HepG2 (cell line): ENCODE measurements at places on chromosomes 6 and 20. TPM values are rescaled to one million over a fixed set of nuclear protein-coding genes. Genes with fewer than 3 reads are reported as not detected.

The PET117 gene
- 48.2 and 52.3 TPM in 2 replicates for total RNA-seq

- H3K36me3 ChIP-seq: no peaks in the 10 kb centered on the region
- H3K27ac ChIP-seq: no peak overlapping the region
- no peaks in the 10 kb centered on the region for H3K4me1 ChIP-seq
- no peak for DNase-seq
Measured at GRCh38 chr6:69578361-69578890, 218.4 kb downstream of the LMBRD1 start.

The JPH2 gene
- total RNA-seq: not detected in 2 replicates

The PEDS1 gene
- total RNA-seq: 21.4 and 30.5 TPM in 2 replicates

The PLA2G7 gene
- total RNA-seq: not detected in 2 replicates

DNA sequence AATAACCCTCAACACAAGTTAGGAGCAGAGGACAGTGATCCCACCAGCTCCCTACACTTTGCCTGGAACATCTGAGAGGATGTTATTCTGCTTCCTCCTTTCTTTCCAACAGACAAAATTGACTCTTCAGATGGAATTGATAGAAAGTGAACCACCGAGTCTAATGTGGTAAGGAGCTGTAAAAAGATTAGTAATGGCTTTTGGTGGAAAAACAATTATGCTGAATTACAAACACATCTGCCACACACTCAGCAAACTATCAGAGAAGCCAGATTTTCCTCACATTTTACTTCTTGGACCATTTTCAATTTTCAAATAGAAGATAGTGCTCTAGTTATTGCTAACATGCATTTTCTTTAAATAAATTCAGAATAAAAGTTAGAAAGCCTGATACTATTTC lies 171.8 kb upstream of the COL21A1 start:
- H3K4me1 ChIP-seq: peaks cover 23% of the 10 kb centered on the region
- no peaks in the 10 kb centered on the region for H3K36me3 ChIP-seq
- H3K27ac ChIP-seq: no peak overlapping the region
- no peak for DNase-seq
- no peaks in the 10 kb centered on the region for H3K27me3 ChIP-seq
